IMR-90 (cell line): ENCODE measurements at places on chromosomes 5 and 9. TPM values are rescaled to one million over a fixed set of nuclear protein-coding genes. Genes with fewer than 3 reads are reported as not detected.

Gene CERT1
- 7.2 and 10.3 TPM in 2 replicates for total RNA-seq

Gene WNT8A
- not detected in 2 replicates for total RNA-seq

Gene RFESD
- total RNA-seq = 2.7 and 3.6 TPM in 2 replicates

Gene IARS1
- total RNA-seq = 383 and 414 TPM in 2 replicates

Gene GFI1B
- total RNA-seq = not detected in 2 replicates

GRCh38 chr9:81621785-81622259 lies 67.5 kb downstream of the TLE1 start:
- DNase-seq = no peak

DNA sequence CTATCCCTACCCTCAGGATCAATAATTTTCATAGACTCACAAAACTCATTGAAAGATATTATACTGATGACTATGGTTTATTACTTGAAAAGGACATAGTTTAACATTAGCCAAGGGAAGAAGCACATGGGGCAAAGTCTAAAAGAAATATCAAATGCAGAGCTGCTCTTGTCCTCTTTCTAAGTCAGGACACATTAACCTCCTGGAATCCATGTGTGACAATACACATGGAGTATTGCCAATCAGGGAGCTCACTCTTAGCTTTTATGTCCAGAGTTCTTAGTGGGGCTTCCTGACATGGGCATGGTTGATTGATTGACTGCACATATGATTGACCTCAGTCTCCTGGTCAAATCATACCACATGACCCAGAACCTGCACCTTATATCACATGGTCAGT lies 165.5 kb upstream of the COX7C start:
- no peak for DNase-seq

DNA sequence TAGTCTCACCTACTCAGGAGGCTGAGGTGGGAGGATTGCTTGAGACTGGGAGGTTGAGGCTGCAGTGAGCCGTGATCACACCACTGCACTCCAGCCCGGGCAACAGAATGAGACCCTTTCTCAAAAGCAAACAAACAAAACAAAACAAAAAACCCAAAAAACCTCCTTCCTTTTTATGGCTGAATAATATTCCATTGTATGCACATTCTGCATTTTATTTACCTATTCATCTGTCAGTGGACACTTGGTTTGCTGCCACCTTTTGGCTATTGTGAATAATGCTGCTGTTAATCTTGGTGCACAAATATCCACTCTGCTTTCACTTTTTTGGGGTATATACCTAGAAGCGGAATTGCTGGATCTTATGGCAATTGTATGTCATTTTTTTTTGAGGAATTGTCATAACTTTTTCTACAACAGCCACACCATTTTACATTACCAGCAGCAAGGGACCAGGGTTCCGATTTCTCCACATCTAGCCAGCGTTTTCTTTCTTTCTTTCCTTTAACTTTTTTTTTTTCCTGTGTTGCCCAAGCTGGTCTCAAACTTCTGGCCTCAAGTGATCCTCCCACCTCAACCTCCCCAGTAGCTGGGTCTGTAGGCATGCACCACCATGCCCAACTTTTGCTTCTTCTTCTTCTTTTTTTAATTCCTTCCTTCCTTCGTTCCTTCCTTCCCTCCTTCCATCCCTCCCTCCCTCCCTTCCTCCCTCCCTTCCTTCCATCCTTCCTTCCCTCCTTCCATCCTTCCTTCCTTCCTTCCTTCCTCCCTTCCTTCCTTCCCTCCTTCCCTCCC lies 30.6 kb downstream of the NKX2-5 start:
- peak; percentile 33 for DNase-seq

DNA sequence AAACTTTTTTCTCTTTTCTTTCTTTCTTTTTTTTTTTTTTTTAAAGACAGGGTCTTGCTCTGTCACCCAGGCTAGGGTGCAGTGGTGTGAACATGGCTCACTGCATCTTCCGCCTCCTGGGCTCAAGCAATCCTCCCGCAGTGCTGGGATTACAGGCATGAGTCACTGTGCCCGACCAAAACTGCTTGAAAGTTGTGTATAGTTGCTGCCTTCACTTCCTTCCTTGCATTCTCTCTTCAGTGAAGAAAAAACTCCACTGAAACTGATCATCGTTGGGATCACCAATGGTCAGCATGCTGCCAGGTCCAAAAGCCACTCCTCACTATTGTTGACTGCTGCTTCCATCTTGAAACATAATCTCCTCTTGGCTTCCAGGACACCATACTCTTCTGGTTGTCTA lies 66.6 kb upstream of the CTNNA1 start:
- peak; percentile 51 for DNase-seq

GRCh38 chr5:53430618-53431252 lies 49.7 kb upstream of the FST start:
- peak; percentile 87 for DNase-seq

- no peak for DNase-seq
These were observed 191.2 kb downstream of the PIK3R1 start for GRCh38 chr5:68406767-68407241.

DNA sequence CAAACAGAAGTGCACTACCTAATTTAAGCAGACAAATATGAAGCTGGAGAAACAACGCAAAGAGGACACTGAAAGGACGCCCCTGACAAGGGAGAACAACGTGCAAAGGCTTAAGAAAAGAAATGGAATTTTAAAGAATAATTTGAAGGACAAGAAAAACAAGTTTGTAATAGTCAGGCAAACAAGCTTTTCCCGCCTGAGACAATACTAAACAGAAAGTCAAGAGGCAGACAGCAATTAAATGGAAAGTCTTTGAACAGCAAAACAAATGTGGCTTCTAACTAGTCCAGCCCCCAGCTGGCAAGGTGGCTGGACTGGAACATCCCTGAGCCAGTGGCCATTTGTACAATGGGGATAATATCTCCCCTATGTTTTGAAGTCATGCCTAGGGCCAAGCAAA lies 63.3 kb downstream of the SIL1 start:
- no peak for DNase-seq

DNA sequence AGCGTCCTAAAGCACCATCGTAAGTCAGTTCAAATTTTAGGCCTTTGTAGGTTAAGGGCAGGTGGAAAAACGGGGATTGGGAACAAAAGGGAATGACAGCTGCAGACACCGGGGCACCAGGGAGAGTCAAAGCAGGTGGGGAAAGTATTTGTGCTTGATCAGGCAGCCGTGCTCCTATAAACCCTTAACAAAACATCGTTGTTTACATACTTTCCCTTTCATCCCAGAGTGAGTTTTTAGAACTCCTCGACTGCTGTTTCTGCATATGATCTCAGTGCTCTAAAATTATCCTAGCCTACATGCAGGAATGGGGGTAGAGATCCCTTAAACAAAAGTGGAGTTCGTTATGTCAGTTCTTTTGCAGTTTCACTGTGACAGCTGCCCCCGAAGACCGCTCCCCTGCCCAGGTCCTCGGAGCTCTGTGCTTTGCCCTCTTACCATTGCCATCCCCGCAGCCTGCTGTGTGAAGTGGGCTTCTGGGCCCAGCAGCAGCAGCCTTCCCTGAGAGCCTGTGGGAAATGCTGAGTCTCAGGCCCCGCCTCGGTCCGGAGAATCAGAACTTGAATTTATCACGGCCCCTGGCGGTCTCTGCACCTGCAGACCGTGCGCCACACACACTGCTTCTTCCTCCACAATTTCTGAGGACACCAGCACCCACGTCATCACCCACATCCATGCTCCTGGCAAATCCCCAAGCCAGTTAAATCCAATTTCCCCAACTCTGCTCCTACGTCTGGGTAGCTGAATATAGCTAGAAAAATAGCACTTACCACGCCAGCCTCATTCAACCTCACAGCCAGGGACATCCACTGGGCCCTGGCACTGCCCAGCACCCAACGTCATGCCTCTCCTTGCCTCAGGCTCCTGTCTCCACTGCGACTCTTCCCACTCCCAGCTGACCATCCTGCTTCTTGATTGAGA lies 86.8 kb downstream of the NSUN2 start:
- DNase-seq = no peak
